ENCODE measurements at places on chromosomes 5 and 9.

- peak; percentile 69 for DNase-seq
Measured at GRCh38 chr5:125232779-125233230, 486.4 kb upstream of the ZNF608 start.

DNA sequence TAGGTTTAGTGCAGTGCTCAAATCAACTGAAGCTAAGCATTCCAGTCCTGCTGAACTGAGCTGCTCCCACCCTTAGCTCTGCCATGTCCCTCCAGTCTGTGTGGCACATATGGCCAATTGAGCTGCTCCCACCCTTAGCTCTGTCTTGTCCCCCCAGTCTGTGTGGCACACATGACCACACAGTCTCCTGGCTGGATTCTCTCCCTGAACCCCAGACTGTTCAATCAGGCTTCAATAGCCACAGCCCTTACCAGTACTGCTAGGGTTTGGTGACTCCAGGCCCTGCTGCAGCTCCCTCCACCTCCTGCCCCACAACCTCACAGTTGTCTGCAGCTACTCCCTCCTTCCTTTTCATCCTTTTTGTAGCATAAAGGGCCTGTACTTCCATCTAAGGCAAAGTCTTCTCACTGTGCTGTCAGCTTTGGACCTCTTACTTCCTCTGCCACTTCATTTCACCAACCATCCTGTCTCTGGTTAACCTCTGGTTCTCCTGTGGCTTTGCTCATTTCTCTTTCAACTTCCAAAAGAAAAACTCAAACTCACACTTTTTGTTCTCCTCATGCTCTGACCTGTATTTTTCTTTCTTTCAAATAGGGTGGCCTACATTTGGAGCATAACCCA lies 50.8 kb downstream of the ADAMTS12 start:
- no peak for DNase-seq

GRCh38 chr5:107602896-107603295 lies 67.8 kb downstream of the EFNA5 start:
- no peak for DNase-seq

DNA sequence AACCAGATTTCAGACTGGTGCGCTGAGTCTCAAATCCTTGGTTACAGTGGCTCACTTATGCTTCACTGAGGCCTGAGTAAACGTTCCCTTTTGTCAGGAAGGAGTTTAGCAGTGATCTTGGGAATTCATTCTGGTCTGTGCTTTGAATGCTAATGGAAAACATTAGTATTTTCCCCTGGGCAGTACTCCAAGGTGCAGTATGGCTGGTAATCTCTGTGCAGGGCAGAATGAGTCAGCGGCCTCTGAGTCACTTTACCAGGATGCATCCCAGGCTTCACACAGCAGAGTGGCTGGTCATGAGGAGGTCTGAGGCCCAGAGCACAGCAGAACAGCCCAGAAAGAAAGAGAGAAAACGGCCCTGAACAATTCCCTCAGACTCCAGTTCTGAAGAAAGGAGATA lies 54.0 kb downstream of the PCA3 start:
- DNase-seq: peak; percentile 99

GRCh38 chr5:148697180-148697808 lies 43.0 kb upstream of the HTR4 start:
- peak; percentile 50 for DNase-seq

DNA sequence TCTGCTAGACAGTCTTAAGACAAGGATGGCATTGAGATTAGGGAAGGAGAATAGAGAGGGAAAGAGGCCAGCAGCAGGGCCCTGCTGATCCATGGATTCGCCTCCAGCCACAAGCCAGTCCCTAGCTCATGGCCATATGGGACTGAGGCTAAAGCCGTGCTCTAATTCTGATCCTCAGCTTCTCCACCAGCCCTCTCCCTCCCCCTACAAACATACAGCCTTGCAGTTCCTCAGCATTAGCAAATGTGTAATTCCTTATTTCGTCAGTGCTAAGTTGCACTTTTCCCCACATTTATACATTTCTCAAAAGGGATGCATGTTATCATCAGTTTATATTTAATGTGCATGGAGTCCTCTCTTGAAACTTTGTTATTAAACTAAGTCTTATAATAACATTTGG lies 34.8 kb downstream of the ZNF462 start:
- no peak for DNase-seq

- no peak for DNase-seq
Measured at GRCh38 chr5:87399720-87400119, 13.0 kb downstream of the CCNH start.

GRCh38 chr5:1507014-1507375 lies 16.8 kb downstream of the LPCAT1 start:
- no peak for DNase-seq

DNA sequence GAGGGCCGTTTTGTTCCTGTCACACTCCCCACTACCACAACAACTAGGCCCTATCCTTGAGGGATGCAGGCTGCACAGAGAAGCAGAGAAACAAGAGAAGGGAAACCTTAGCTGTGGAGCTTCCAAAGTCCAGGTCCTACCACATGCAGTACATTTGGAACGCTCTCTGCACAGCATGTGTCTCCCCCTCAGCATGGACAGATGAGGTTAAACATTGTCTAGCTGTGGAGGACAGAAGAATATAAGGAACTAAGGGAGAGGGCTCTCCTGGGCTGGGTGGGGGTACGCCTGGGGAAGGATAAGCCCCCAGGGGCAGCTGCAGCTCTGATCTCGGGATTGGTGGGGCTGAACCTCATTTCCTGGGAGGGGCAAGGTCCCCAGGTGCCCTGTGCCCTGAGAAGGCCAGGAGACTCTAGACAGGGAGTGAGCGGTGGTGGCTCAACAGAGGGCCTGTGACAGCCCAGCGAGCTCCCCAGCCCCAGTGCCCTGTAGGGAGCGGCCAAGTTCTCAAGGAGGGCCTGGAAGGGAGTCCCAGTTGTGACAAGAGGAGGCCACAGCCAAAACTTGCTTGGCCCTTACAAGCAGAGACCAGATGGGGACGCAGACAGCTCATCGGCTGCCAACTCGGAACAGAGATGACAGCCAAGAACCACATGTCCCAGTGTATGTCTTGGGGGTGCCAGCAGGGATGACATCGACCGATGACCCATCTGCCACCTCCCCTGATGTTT lies 30.1 kb downstream of the TSPAN17 start:
- no peak for DNase-seq

DNA sequence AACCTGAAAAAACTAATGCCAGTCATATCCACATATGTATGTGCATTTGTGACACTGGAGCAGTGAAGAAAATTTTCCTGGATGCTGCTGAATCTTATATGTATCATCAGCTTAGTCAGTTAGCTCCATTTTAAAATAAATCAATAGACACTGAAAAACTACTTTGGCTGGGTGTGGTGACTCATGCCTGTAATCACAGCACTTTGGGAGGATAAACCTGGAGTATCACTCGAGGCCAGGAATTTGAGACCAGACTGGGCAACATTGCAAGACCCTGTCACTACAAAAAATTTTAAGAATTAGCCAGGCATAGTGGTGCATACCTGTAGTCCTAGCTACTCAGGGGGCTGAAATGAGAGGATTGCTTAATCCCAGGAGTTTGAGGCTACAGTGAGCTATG lies 511.0 kb upstream of the TLE4 start:
- no peak for DNase-seq

DNA sequence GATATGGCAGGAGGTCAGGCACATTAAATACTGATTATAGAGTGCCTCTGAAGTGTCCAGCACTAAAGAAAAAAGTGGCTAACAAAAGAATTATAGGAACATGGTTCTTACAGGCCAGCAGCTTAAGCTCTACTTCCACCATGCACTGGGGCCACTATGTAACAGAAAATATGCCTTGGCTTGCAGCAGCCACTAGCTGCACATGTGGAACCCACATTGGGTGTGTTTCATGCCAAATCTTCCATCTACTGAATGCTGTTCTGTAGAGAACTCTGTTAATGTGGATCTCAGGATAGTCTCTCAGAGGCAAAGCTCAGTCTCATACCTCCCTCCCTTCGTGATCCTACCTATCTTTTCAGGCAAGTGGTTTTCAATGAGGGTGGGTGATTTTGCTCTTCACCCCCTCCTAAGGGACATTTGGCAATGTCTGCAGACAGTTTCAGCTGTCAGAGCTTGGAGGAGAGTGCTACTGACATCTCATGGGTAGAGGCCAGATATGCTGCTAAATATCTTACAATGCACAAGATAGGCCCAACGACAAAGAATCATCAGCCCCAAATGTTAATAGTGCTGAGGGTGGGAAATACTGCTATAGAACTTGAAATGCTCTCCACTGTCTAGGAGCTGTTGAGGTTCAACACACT lies 218.9 kb downstream of the TARS1 start:
- no peak for DNase-seq

- DNase-seq: no peak
Measured at GRCh38 chr5:172276214-172276613, 7.3 kb downstream of the UBTD2 start.

GRCh38 chr9:7229571-7229970 lies 471.8 kb downstream of the KDM4C start:
- no peak for DNase-seq

- no peak for DNase-seq
Measured at GRCh38 chr9:133974631-133975341, 17.3 kb downstream of the VAV2 start.
